ENCODE measurements at places on chromosomes 11 and 22.

DNA sequence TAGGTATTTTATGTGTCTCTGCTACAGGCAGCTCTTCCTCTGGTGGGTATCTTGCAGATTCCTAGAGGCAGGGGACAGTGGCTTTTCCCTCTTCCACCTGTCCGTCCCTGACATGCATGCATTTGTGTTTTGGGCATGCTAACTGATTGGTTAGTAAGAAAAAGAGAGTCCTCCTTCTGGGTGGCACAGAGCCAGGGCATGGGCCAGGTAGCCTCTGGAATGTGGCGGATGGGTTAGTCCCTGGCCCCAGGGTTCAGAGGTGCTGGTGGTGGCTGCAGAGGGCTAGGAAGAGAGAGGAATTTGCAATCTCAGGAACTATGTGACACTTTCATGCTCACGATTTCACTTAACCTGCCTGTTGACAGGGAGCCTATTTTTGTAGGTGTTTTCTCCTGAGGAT, 5.8 kb upstream of the MS4A15 start:
- no peak for DNase-seq

DNA sequence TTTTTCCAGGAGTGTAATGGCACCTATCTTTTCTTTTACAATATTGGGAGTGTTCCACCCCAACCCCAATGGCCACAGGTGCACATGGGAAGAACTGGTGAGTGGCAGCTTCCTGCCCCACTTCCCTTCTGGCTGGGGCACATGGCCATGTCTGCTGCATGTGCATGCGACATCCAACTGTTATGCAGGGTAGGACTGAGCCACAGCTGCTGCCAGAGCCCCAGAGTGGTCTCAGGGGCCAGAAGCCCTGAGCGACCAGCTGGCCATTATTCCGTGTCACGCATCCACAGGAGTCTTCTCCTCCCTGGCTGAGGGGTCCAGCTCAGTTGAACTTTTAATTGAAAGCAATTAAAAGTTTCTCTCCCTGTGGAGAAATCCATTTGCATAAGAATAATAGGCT, 8.7 kb upstream of the GLYAT start:
- DNase-seq: no peak

- DNase-seq: no peak
These were observed 11.3 kb downstream of the MYO18B start for GRCh38 chr22:25753252-25753651.

- DNase-seq: no peak
These were observed 28.3 kb downstream of the SLC1A2 start for GRCh38 chr11:35390737-35391682.

DNA sequence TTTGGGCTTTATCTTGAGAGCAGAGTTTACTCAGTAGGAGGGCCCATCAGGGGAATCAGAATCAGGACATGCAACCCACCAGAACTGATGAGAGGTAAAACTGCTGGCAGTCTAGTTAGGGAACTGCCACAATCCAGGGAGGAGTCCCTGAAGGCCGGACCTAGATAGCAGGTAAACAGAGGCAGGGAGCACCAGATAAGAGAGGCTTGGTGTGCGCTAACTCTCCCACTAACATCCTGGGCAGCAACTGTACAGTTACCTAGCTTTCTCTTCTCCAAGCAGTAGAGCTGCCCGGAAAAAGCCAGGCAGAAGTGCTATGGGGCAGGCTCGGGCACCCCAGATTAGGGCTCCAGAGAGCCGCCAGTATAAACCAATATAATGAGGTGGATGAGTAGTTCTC, 865 bp upstream of the AMOTL1 start:
- no peak for DNase-seq

GRCh38 chr11:62150887-62151736, 27.3 kb downstream of the INCENP start:
- no peak for DNase-seq

DNA sequence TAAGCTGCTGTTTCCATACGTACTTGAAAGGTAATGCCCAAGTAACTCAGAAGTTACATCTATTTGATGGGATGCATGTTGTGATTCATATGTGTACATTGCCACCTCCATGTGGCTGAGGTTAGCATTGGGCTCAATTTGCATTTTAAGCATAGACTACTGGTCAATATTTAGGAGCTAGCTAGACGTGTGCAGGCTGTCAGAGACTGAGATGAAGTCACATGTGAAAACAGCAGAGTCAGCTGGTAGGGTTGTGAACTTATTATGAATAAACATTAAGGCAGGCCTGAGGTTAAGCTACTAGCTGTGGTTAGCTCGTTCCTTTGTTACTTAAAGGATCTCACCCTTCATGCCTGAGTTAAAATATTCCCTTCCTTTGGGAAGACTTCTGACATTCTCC, 114.5 kb upstream of the MTNR1B start:
- DNase-seq: no peak

Data from NCI-H1048 (cell line).